ENCODE measurements at places on chromosomes 7 and 10. TPM values are rescaled to one million over a fixed set of nuclear protein-coding genes. Genes with fewer than 3 reads are reported as not detected.

Gene FAM204A
- total RNA-seq: 96.4 TPM

Gene ALOX5
- not detected for total RNA-seq

Gene ZNF438
- total RNA-seq: 9.8 TPM

Gene CPSF4
- total RNA-seq: 33.6 TPM

Gene GPR85
- 2.8 TPM for total RNA-seq

Gene OPN1SW
- total RNA-seq: not detected

Gene OPN4
- total RNA-seq: not detected

Gene TRAPPC14
- total RNA-seq: 9.7 TPM

Gene UFSP1
- 2.5 TPM for total RNA-seq

Gene SEMA3E
- total RNA-seq: 1.7 TPM

Gene CALCR
- total RNA-seq: not detected

Gene ADAM22
- total RNA-seq: 0.86 TPM

Gene TAS2R3
- 0.98 TPM for total RNA-seq

Gene SFTPA2
- total RNA-seq: not detected

Gene SFTPD
- 0.29 TPM for total RNA-seq

Gene CABCOCO1
- total RNA-seq: 0.76 TPM

Gene SPDYE8
- not detected for total RNA-seq

Gene COG5
- total RNA-seq: 34.9 TPM

Gene ZMIZ1
- 21.8 TPM for total RNA-seq

Gene SPAM1
- total RNA-seq: not detected

Gene CTAGE4
- total RNA-seq: not detected

Gene TEX47
- total RNA-seq: not detected

Gene NDUFB2
- 173 TPM for total RNA-seq

Gene CYP2C9
- total RNA-seq: not detected

Gene FLNC
- total RNA-seq: 182 TPM

Gene PDE6C
- total RNA-seq: not detected

Gene SLC29A4
- total RNA-seq: 2.1 TPM

Gene CALU
- total RNA-seq: 363 TPM

Gene TMEM184A
- total RNA-seq: 0.33 TPM

Gene GTF2IRD1
- total RNA-seq: 12.4 TPM

Gene COPS6
- 84.9 TPM for total RNA-seq

Gene TBC1D12
- 10.5 TPM for total RNA-seq

Gene AKR1C1
- 7.8 TPM for total RNA-seq

Gene ABCC2
- 0.86 TPM for total RNA-seq

Gene PPP1R17
- total RNA-seq: not detected

Gene GFRA1
- 0.86 TPM for total RNA-seq

Gene RBM17
- total RNA-seq: 50.0 TPM

Gene HOXA11
- total RNA-seq: 2.9 TPM

Gene CYP2C19
- total RNA-seq: not detected

Gene BEND7
- 10.1 TPM for total RNA-seq

Gene HECW1
- not detected for total RNA-seq

Gene MMS19
- total RNA-seq: 122 TPM

Gene WEE2
- not detected for total RNA-seq

Gene CAV1
- 1,540 TPM for total RNA-seq

Gene PAXIP1
- 10.6 TPM for total RNA-seq

Gene NRCAM
- 85.1 TPM for total RNA-seq

Gene COL28A1
- total RNA-seq: not detected

Gene ZNF679
- not detected for total RNA-seq

Gene FFAR4
- total RNA-seq: not detected

Gene LRRC61
- 2.0 TPM for total RNA-seq

Gene FRMD4A
- total RNA-seq: 83.8 TPM

Gene SMKR1
- not detected for total RNA-seq

Gene NACAD
- total RNA-seq: 0.76 TPM

Gene TRPV5
- total RNA-seq: 0.10 TPM

Gene PLEKHS1
- under 0.01 TPM for total RNA-seq

Gene SH2B2
- 1.6 TPM for total RNA-seq

Data from vein endothelial cell (primary cell).